ENCODE measurements at places on chromosomes 2 and 18.

DNA sequence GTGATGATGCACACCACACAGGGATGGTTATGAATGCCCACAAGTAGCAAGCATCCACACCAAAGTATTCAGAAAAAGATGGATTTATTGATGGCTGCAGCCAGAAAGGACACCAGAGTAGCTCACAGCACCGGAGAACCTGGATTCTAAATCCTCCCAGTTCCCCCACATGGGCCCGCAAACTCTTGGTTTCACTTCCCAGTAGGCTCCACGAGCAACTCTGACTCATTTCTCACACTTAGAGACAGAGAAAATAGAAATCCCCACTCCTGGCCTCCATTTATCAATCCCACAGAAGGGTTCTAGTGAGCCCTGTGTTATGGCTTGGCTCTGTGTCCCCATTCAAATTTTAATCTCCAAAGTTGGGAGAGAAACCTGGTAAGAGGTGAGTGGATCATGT is 426.7 kb upstream of the MYT1L start:
- DNase-seq, result no peak

DNA sequence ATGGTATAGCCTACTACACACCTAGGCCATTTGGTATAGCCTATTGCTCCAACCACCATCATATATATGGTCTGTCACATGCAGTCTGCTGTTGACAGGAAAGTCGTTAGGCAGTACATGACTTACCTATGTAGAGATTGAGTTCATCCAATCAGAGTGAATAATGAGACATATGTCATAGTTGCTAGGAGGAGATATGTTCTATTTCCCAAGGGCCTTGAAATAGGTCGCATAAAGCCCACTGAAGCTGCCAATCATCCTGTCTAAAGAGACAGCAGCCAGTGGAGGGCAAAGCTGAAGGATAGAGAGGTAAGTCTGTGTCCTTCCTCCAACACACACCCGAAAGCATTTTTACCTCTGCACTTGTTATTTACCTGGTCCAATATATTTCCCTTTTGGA is 263.4 kb downstream of the PTPRM start:
- no peak for DNase-seq

GRCh38 chr18:2244641-2245040 is 326.7 kb downstream of the METTL4 start:
- no peak for DNase-seq

- no peak for DNase-seq
Observed at GRCh38 chr2:72135921-72136320, 11.7 kb downstream of the CYP26B1 start.

DNA sequence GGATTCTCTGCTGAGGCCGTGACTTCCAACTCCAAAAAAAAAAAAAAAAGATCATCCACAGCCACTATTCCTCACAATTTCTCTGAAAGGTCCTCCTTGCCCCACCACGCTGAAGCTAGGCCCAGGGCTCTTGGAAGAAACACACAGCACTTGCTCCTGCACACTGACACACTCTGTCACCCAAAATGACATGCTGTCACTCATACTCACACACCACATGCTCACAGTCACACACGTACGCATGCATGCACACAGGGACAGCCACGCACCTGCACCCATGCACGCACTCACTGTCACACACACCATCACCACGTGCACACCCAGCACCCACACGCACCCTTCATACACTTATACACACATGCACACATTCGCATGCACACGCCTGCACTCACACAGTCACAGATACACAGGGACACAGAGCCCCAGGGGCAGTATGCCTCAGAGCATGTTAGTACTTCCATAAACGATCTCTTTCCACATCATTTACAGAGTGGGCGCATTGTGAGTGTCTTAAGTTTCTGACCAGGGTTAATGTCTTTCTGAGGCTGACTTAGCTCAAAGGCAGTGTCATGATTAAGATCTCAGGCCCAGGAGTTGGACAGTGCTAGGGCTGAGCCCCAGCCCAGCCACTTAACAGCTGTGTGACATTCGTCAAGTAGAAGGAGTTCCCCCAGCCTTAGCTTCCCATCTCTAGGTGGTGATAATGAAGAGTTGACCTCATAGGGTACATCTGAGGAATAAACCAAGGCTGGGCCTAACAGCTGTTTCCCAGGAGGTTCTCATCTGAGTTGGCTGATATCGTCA is 93.4 kb downstream of the GLI2 start:
- no peak for DNase-seq

Measured in stimulated activated naive CD4-positive, alpha-beta T cell treated with Interleukin-2 at 50 U/mL for 16 hours (primary cell).